ENCODE measurements at places on chromosomes 5 and 9.

DNA sequence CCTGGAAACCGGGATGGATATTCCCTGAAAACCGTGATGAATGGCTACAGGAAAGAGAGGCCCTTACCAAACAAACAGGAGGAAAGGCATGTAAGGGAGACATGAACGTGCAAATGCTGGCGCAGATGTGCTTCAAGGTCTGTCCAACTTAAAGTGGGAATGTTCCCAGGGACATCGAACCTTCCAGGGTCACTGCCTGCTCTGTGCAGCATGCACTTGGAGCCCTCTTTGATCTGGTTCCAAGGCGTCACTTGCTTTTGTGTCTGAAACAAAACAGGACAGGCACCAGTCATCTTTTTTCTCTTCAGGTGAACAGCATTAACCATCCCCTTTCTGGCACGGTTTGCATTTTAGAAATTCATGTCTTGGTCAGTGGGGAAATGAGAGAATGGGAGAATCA, 479.4 kb downstream of the RASEF start:
- no peak for DNase-seq

- no peak for DNase-seq
These were observed 12.8 kb upstream of the NIPAL4 start for GRCh38 chr5:157447201-157447637.

GRCh38 chr9:107946364-107947141, 457.0 kb upstream of the KLF4 start:
- no peak for DNase-seq

DNA sequence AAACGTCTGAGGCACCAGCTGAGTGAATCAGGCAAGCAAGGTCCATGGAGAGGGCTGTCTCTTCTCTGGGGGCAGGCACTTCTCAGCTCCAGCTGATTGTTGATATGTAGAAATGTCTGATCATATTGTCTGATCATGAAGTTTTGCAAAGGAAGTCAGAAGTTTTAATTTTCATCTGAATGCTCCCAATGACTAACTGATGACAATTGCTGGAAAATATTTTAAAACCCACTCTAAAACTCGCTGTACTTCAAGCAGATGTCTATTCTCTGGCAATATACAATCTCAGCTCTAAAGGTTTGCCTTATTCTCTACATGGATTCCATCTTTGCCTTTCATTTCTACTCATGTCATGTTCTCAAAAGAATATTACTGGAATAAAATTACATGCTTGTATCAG, 12.7 kb downstream of the PLK2 start:
- DNase-seq: no peak

DNA sequence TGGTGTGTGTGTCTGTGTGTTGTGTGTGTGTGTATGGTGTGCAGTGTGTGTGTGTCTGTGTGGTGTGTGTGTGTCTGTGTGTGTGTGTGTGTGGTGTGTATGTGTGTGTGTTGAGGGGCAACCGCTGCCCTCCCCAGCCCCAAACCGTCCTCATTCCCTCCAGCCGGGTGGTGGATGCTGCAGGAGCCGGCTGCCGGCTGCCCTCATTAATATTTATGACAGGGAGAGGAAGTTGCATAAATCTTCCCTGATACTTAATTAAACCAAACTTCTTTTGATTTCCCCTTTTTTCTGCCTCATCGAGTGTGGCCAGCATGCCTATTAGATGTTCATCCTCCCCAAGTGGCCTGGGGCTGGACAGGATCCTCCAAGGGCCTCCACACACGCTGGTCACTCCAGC, 121.4 kb upstream of the MVB12B start:
- DNase-seq: no peak

DNA sequence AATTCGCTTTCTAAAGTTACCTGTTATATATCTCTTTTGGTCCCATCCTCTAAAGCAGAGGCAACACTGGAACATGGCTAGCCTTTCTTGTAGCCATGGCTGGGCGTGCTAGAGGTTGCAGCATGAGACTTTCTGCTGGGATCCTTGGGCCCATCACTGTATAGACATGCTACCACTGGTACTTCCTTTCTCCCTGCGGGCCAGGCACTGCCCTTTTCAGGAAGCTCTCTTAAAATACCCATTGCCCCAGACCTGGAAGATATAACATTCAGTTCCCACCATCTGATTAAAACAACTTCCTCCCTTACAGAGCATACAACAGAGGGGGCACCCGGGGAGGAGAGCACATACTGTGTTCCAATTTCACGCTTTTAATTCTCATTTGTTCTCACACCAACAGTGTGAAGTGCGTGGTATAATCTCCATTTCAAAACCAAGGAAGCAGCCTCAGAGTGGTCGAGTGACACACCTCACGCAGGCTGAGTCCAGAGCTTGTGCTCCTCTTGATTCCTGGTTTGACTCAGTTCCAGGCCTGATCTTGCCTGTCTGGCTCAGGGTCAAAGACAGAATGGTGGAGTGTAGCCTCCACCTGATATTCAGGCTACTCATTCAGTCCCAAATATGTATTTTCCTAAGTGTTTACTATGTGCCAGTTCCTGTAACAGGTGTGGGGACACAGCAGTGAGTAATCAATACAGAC, 22.6 kb downstream of the PTGS1 start:
- DNase-seq: no peak

DNA sequence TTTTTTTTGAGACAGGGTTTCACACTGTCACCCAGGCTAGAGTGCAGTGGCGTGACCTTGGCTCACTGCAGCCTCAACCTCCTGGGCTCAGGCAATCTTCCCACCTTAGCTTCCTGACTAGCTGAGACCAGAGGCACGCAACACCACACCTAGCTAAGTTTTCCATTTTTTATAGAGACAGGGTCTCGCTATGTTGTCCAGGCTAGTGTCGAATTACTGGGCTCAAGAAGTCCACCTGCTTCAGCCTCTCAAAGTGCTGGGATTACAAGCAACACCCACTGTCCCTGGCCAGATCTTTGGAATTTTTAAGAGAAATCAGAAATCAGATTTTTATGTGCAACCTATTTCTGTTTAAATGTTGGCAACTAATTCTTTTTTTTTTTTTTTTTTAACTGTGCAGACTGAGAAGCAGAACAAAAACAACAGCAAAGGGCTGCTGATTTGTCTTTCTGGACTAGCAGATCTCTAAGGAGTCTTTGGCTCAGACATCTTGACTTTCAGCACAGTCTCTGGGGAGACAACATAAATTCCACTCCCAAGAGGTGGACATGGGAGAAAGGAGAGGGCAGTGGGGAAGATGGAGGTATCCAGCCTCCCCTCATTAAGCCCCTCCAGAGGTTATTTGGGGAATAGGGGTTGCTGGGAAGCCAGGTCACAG, 54.4 kb upstream of the FABP6 start:
- no peak for DNase-seq

DNA sequence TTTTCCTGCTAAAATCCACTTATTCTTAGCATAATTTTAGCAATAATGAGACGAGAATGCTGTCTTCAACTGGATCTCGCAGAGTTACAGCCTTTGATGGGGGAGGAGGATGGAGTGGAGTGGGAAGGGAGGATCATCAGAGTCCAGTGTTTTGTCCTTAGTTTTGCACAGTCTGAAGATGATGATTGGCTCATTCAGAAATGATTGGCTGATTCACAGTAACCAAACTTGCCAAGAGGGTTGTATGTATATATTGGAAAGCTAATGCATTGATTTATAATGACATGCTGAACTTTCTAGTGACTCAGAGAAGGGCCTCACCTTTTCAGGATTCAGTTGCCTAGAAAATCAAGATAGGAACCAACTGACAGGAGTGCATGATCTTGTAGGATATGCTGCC, 448.0 kb downstream of the CCDC171 start:
- DNase-seq: no peak

DNA sequence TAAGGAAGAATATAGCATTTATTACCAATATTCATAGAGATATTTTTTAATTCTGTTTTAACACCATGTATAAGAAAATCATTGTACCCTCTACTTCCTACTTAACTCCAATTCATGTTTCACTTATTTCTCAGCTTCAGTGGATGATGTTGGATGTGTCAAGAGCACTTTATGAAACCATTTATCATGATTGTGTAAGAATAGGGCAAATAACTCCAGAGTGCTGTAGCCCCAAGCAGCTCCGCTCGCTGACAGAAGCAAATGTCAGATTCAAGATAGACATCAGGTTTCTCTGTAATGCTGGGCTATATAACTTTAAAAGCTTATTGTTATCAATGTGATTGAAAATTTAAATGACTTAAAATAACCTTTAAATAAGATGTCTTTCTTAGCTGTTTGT, 50.4 kb downstream of the MAST4 start:
- DNase-seq: no peak

GRCh38 chr9:29830821-29831220, 2257.5 kb upstream of the C9orf72 start:
- no peak for DNase-seq

- no peak for DNase-seq
These were observed 53.2 kb upstream of the SMIM32 start for GRCh38 chr5:136246122-136246521.

DNA sequence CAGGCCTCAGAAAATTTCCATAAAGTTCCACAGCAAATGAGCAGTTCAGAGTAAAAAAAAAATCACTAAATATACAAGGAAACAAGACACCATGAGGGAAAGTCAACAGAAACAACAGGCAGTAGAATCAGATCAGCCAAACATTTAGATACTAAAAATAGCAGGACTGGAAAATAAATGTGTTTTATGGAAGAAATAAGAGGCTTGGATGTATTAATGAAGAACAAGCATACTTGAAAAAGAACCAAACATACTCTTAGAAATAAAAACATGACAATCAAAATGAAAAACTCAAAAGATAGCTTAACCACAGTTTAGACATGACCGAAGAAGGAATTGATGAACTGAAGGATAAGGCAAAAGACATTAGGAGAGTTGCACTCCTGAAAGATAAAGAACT, 22.6 kb downstream of the MYMK start:
- no peak for DNase-seq

DNA sequence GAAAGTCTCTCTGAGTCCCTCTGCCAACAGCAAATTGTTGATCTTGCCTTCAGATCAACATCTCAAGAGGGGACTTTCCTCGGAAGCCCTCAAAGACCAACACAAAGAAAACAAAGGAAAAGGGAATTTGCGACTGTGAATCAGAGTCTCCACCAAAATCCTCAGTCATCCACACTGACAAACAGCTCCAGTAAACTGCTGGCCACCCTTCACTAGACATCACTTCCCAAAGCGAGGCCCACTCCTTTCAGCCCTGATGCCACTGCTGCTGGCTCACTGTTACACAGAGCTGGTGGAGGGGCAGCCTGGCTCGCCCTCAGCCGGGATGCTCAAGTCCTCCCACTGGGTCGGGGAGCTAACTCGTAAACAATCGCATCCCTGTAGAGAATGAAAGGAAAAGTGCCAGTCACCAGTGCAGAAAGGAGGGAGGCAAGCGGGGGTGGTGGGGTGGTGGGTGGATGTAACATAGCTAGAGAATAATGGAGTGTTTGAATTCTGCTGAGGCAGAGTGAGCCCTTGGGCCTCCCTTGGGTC, 1.3 kb downstream of the FGF1 start:
- DNase-seq: no peak

DNA sequence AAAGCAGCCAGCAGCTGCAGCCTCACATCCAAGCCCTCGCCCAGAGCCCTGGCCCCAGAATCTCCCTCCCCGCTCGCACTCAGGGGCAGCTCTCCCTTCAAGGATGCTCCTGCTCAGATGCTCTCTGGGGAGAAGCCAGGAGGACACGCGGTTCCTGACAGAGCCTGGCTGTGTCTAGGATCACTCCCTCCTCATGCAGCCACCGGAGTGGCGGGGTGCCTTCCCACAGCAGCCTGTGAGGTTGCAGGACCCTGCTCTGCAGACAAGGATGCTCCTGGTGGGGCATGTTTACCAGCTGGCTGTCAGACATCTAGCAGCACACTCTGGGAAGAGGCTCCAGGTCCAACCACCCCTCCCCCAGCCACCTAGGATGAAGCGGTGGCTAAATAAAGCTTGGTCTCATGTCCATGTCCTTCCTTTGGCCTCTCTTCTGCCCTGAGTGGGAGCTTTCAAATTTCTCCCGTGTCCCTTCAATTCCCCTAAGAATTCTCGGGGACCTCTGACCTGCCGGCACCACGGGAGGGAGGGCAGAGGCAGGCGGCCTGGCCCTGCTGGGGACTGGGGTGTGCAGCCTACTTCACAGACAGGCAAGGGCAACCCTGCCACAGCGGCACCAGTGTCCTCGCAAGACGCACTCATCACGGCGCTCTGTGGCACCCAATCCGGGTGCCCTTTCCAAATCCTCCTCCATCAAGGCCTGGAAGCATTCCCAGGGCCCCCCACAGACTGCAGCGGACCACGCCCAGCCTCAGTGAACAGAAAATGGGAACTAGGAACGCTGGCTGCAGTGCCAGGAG, 88.3 kb upstream of the SARDH start:
- no peak for DNase-seq

- DNase-seq: no peak
These were observed 186.8 kb downstream of the TRPM3 start for GRCh38 chr9:70934642-70935041.

- no peak for DNase-seq
These were observed 453.6 kb upstream of the TUSC1 start for GRCh38 chr9:26131886-26132285.

DNA sequence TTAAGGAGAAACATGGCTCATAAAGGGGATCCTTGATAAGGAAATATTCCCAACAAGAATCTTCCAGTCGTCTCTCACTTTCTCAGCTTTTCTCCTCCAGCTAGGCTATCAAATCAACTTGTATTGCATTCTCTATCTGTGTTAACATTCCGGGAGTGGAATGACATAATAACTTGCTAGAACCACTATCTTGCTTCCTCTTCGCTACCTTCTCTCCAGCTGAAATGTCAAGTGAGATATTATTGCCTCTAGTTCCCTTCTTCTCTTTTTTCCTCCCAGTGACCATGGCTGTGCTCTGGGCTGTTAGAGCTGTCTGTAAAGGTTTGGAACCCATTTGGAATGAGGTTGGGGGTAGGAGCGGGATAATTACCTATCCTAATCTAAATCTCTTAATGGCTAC, 1329.5 kb upstream of the WWC1 start:
- no peak for DNase-seq

DNA sequence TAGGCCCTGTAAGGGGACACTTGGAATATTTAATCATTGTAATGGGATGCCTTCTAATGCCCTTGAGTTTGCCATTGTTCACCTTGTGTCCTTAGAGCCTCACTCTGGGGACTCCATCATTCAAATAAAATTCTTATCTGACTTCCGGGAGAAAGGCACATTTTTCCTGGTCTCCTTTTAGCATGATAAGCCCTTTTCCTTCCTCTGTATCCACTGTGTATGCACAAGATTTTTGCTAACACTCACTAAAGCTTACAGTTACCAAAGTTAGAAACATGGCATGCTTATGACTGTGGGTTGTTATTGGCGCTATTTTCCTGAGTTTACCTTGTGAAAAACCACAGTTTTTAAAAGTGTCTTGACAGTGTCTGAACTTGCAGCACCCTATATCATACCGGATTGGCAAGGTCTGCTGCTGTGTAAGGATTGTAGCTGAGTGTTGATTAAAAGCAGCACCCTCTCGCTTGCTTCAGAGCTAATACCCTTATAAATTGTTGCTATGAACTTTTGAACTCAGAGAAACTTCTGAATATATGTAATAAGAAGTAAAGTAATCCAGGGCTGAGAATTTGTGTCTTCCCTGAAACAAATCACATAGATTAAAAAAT, 46.4 kb downstream of the SNCAIP start:
- no peak for DNase-seq

DNA sequence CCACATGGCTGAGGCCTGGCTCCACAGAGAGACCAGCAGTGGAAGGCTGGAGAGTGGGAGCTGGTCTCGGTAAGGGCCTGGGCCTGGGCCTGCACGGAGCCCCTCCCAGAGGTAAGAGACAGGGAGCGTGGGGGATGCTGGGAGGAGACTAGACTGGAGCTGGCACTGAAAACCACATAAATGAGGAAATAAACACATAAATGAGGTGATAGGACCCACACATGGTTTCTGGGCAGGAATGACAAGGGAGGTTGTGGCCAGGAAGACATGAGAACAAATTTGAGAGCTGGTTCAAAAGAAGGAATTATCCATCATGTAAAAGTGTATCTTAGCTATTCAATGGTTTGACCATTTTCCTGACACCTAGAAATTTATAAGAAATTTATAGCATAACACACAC, 451.7 kb upstream of the DAP start:
- no peak for DNase-seq

Measured in activated CD4-positive, alpha-beta T cell treated with anti-CD3 and anti-CD28 coated beads for 4 hours (primary cell).